ENCODE measurements at places on chromosomes 3 and 15. TPM values are rescaled to one million over a fixed set of nuclear protein-coding genes. Genes with fewer than 3 reads are reported as not detected.

- peak; percentile 41 for DNase-seq
These were observed 462.1 kb downstream of the MFSD1 start for GRCh38 chr3:159263750-159264553.

GRCh38 chr15:67796196-67797127 lies 28.8 kb upstream of the SKOR1 start:
- DNase-seq: no peak

The CMTM7 gene
- total RNA-seq: 7.5 TPM

The GP9 gene
- not detected for total RNA-seq

The PARP6 gene
- total RNA-seq: 22.3 TPM

The KLHL40 gene
- total RNA-seq: not detected

The ZNF148 gene
- total RNA-seq: 28.3 TPM

- DNase-seq: no peak
These were observed 22.6 kb downstream of the RAB7A start for GRCh38 chr3:128748557-128748956.

The MUC4 gene
- total RNA-seq: 0.05 TPM

- DNase-seq: no peak
These were observed 271.8 kb upstream of the LYSMD4 start for GRCh38 chr15:100005013-100005412.

GRCh38 chr15:69232144-69232543 lies 66.6 kb upstream of the PAQR5 start:
- peak; percentile 13 for DNase-seq

DNA sequence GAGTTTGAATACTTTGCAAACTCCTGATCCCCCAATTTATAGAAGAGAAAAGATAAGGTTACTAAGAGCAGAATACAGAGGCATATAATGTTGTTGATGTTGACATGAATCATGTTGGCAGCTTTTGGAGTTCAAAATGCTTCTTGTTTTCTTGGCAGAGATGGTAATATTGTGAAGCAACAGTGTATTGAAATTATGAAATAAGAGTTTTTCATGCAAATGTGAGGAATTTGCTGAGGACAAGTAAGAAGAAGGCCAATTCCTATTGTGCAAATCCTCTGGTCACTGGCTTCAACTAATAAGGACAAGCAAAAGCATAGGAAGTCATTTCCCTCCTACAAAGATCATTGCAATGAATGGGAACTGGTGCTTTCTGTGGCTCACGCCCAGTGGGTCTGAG lies 126.9 kb upstream of the CHL1 start:
- DNase-seq: peak; percentile 16

The SCN5A gene
- total RNA-seq: 0.20 TPM
